Left cardiac atrium (tissue), 4 donors: ENCODE measurements at places on chromosomes 12 and 14.

- DNase-seq: peak; percentile 28
Measured at GRCh38 chr14:66495218-66496098, 9.3 kb downstream of the CCDC196 start.

- peak; percentile 69 for DNase-seq
Measured at GRCh38 chr12:119804011-119804641, 73.0 kb downstream of the CIT start.

DNA sequence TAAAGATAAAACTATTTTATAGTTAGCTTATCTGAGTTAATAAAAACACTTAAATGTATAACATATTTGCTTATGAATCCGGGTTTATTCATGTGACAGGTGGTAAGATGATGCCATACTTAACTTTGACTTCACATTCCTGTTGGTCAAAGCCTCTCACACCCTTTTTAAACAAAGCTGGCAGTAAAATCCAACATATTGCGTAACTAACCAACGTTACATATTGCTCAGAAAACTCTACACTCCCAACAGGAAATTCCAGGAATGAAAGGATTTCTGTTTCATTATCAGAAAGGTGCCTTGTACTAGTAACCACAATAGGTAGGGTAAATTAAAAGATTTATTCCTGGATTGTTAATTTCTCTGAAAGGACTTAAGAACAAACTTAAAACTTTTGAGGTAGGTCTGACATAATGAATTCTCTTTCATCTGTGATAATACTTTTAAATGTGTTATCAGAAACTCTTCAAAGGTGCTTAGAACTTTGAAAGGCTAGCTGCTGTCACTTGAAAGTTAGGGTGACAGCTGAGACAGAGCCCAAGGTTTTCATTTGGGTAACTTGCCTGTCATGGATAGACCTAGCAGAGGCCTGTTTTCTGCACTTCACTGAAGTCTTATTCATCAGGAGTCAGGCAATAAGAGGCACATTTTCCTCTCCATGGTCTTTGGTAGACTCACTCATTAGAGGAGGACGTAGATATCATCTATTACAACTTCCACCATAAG is 23.8 kb upstream of the CATSPERB start:
- no peak for DNase-seq

GRCh38 chr14:59240356-59240755 is 51.9 kb downstream of the DAAM1 start:
- DNase-seq: no peak

DNA sequence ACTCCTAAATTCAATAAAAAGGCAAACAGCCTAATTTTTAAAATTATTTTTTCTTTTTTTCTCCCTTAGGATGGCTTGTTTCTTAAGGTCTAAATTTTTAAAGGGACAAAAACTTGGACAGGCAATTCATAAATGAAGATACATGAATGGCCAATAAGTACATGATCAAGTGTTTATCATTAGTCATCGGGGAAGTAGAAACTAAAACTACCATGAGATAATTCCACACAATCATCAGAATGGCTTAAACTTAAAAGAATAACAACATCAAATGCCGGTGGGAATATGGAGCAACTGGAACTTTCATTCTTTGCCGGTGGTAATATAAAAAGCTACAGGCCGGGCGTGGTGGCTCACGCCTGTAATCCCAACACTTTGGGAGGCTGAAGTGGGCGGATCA is 29.1 kb downstream of the MOK start:
- DNase-seq: no peak

GRCh38 chr12:51391283-51392123 is at the start of gene GALNT6:
GALNT6 (minus strand) TSS chr12:51391406; CDS start chr12:51379781, 11,625 bp downstream.
- peak; percentile 42 for DNase-seq

GRCh38 chr12:57496822-57497221 is 9.0 kb downstream of the MARS1 start:
- DNase-seq: no peak

DNA sequence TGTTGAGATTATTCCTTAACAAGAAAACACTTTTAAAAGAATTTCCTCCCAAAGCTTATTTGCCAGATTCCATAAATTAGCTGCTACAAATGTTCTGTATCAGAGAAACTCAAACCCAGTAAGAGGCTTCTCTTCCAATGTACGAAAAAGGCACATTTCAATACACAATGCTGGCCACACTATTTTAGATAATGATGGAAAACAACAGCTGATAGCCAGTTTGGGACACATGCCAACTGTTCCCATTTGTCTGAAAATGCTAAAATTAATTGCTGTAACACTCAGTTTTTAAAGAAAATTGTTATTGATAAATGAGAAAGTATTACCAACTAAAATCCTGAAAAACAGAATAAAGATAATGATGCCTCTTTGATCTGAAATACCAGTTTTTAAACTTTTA is 4.4 kb downstream of the CFL2 start:
- DNase-seq: no peak

DNA sequence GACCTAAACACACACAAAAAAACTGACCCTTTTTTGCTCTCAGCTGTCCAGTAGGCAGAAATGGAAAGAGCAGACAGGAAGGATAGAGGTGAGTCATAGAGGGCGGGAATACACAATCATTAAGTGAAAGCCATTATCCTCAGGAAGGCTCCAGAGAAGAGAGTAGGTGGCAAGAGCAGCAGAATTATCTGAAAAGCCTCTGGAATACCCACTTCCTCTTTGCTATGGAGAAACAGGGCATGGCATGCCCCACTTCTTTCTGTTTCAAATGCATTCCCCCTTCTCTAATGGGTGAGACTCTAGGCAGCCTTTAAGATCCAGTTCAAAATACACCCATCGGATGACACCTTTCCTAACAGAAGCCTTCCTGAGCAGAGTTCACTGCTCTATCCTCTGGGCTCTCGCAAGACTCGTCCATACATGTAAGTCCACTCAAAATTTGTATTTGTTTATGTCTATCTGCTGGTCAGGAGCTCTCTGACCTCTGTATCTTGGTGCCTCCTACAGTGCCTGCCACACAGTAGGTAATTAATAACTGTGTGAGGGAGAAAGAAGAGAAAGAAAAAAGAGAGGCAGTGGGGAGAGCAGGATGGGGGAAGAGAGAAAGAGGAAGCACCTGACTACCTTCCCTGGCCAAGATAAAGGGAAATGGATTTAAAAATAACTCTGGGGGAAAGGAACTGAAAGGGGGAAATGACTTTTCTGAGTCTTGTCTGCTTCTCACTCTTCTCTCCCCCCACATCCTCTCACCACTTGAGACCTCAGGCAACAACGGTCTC is 8.5 kb downstream of the KLHL33 start:
- DNase-seq: no peak

GRCh38 chr14:47269756-47270492 is 405.5 kb downstream of the MDGA2 start:
- DNase-seq: no peak

DNA sequence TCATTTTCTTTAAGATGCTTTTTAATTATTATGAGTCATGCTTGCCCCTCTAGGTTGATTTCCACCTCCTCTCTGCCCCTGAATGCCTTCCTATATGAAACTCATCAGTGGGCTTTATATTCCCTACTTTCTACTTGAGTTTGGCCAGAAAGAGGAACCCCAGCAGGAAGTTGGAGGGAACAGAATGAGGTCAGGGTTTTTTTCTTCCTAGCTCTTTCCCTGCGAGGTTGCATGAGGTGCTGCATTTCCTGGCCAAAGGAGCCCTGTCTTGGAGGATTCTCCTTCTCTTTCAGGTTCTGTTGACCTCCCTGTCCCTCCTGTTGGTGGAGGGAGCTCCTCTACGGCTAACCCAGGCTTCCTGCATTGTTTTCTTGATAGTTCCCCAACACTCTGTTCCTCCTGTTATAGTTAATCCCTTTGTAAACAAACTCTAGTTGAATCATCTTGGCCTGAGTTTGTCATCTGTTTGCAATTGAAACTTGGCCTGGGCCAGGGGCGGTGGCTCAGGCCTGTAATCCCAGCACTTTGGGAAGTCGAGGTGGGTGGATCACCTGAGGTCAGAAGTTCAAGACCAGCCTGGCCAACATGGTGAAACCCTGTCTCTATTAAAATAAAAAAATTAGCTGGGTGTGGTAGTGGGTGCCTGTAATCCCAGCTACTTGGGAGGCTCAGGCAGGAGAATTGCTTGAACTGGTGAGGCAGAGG is 15.3 kb upstream of the SPIC start:
- no peak for DNase-seq

DNA sequence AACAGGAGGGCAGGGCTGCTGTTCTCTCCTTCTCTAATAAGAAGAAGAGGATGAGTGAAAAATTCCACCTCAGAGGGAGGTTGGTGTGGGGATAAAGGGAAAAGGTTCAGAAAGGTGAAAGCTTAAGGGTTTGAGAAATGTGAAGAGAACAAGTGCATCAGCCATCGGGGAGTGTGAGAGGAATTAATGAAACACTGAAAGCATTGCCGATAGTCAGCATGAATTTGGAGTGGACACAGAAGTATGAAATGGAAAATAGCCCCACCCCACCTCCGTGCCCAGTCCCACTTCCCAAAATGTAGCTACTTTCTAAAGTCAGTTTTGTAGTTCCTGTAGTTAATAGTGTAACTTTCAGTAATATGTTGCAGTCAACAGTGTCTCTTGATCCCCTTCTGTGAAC is 33.4 kb downstream of the DIP2B start:
- DNase-seq: no peak

GRCh38 chr12:124326871-124327270 is 32.0 kb downstream of the RFLNA start:
- DNase-seq: no peak

- DNase-seq: no peak
Measured at GRCh38 chr12:121205491-121205890, 4.4 kb upstream of the P2RX4 start.

- DNase-seq: no peak
Measured at GRCh38 chr12:24902511-24903328, 46.2 kb downstream of the BCAT1 start.

DNA sequence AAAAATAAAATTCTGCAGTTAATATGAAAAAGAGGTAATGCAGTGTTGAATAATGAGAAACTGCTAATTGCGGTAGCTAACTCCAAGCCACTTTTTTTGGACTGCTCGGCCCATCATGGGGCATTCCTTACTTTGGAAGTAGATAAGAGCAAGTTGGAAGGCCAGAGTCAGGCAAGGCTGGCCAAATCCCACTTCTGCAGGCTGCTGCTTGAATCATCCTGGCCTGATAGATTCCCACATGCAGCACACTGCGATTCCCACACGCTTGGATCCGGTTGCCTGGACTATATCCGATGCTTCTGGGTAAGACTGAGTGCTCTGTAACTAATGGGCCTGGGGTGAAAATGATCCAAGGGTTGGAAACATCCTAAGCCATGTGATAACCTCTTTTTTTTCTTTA is 10.6 kb downstream of the EIF2B2 start:
- peak; percentile 45 for DNase-seq

DNA sequence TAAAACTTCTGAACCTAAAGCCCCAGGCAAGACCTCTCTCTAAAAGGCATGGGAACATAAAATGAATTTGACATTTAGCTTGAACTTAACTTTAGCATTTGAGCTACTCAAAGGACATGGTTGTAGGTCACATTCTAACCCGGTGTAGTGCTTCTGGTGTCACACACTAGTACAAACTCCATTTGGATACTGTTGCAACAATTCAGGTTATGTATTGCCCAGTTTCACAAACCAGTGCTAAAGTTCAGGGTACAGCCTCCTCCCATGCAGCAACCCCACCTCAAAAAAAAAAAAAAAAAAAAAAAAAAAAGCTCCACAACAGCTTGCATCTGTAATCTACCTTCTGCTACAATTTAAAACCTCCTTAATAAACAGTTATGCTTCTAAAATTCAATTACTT is 7.8 kb downstream of the PPTC7 start:
- DNase-seq: no peak

GRCh38 chr12:112979041-112979680 is 842 bp downstream of the OAS2 start:
- peak; percentile 43 for DNase-seq

DNA sequence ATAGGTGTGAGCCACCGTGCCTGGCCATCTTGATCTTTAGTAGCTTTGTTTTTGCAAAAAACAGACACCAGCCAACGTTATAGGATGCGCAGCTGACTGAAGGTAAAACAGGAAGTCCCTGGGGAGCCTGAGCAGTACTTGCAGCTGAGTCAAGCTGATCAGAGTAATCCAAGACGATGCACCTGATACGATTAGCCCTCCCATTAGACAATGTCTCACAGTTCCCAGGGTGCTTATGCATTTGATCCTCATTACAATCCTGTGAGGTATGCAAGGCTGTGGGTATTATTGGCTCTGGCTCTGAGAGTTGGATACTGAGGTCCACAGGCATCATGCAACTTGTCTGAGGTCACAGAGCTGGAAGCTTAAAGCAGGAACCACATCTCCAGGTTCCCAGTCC is 8.1 kb downstream of the KRT18 start:
- DNase-seq: no peak

- no peak for DNase-seq
Measured at GRCh38 chr14:59391388-59391787, 73.8 kb downstream of the GPR135 start.

GRCh38 chr14:94356379-94357056 is 31.9 kb downstream of the SERPINA1 start:
- no peak for DNase-seq

GRCh38 chr12:68207276-68207675 is 18.3 kb downstream of the IL26 start:
- no peak for DNase-seq

DNA sequence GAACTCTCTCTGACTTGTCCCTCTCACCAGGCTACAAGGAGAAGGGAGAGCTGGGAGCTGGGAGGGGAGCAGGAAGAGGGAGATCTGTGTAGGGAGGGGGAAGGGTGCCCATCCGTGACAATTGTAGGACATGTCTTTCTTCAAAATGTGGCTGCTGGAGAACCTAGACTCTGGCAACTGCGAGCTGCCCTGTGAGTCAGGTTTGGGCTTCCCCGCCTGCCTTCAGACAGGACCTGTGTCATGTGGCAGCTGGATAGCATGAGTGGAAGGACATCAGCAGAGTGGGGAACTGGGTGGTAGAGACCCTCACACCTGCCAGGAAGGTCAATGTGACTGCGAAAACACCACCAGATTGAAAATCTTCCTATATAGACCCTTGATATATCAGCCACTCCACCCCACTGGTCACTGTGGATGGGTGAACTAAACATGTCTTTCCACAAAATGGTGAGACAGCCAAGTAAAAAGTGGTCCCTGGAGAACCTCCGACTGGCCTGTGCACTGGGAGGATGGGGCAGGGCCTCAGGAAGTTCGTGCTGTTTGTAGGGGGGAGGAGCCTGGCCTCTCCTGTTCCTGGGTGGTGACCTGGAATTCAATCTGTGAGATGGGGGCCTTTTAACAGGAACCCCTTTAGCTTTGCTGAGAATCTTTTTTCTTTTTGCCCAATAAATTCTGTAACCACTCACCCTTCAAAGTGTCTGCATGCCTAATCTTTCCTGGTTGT is 62.2 kb upstream of the CAPRIN2 start:
- DNase-seq: no peak

- no peak for DNase-seq
Measured at GRCh38 chr14:92719421-92719820, 29.0 kb downstream of the LGMN start.

DNA sequence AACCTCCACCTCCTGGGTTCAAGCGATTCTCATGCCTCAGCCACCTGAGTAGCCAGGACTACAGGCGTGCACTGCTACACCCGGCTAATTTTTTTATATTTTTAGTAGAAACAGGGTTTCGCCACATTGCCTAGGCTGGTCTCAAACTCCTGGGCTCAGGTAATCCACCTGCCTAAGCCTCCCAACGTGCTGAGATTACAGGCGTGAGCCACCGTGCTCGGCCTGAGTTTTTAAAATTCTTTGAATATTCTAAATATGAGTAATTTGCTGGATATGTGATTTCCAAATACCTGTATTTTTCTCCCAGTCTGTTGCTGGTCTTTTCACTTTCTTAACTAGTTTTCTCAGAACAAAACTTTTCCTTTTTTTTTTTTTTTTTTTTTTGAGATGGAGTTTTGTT is 27.4 kb downstream of the GIT2 start:
- DNase-seq: no peak

- no peak for DNase-seq
Measured at GRCh38 chr14:28163233-28163632, 603.4 kb upstream of the FOXG1 start.

- no peak for DNase-seq
Measured at GRCh38 chr12:66724026-66724425, 45.1 kb upstream of the GRIP1 start.
